ENCODE measurements at places on chromosomes 6 and 20.
A peak's percentile ranks its signal among the peaks of the same experiment; 100 is the strongest.

GRCh38 chr20:49948178-49948577, 12.0 kb downstream of the RNF114 start:
- DNase-seq, result no peak

DNA sequence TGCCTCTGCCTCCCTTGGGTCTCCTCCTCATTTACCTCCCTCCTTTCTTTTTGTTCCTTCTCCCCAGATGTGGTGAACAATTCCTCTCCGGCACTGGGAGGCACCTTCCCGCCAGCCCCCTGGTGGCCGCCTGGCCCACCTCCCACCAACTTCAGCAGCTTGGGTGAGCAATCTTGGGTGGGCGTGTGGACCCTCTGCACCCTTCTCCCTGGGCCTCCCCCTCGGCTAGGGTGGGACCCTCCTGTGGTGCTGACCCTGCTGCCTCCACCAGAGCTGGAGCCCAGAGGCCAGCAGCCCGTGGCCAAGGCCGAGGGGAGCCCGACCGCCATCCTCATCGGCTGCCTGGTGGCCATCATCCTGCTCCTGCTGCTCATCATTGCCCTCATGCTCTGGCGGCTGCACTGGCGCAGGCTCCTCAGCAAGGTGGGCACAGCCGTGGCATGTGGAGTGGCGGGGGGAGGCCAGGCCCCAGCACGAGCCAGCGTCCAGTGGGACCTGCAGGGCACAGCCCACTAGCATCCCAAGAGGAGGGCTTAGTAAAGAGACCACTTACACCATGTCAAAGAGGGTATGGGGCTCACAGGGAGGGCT, 8.8 kb downstream of the DDR1 start:
- DNase-seq, result no peak

- no peak for DNase-seq
Observed at GRCh38 chr20:25439328-25439727, 31.9 kb downstream of the GINS1 start.

DNA sequence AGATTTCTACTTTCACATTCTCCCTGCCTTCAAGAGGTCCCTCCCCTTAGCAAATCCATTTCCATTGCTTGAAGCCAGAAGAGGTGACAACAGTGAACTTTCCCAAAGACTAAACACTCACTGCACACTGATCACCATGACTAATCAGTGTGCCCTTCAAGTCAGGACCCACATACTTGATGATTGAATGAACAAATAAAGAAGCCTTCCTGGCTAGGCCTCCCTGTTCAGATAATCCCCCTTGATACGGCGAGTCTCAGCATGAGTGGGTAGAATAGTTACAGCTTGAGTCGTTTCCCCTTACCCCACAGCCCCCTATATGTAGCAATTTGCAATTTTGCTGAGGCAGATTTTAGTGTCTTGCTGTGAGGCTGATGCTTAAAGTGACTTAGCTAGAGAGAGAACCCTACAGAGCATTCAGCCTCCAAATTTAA, 102.2 kb downstream of the UNC5CL start:
- no peak for DNase-seq

DNA sequence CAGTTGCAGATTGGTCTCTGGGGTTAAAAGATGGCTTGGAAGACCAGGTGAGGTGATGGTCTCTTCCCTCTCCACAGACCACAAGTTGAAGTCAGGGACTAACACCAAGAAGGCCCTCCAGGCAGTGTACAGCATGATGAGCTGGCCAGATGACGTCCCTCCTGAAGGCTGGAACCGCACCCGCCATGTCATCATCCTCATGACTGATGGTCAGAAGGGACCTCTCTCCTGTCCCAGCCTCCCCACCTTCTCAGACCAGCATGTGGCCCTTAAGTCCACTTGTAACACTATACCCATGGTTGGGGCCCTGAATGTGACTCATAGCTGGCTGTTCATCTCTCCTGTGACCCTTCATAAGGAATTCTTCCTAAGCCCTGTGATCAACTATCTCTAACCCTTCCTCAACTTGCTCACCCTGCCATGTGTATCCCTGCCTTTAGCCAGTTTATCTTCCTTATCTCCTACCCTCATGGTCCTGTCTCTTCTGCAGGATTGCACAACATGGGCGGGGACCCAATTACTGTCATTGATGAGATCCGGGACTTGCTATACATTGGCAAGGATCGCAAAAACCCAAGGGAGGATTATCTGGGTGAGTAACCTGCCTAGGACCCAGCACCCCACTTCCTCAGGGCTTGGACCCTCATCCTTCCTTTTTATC, 3.0 kb downstream of the CFB start:
- DNase-seq, result no peak

DNA sequence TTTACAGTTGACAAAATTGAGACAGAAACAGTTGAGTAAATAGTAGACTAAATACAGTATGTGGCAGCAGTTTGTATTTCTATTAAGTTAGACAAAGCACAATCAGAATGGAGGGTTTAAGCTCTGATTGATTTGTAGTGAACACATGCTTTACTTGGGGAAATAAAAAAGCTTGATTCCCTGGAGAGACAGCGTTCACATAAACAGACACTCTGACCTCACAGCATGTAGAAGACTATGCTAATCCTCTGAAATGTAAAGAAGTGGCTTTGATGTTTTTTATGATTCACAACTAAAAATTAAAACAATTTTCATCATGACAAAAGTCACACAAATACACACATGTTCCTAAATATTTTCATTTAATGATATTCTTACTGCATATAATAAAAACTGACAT, 126.9 kb upstream of the FAM83B start:
- no peak for DNase-seq

- DNase-seq, result no peak
Observed at GRCh38 chr6:168557512-168557911, 116.5 kb downstream of the SMOC2 start.

DNA sequence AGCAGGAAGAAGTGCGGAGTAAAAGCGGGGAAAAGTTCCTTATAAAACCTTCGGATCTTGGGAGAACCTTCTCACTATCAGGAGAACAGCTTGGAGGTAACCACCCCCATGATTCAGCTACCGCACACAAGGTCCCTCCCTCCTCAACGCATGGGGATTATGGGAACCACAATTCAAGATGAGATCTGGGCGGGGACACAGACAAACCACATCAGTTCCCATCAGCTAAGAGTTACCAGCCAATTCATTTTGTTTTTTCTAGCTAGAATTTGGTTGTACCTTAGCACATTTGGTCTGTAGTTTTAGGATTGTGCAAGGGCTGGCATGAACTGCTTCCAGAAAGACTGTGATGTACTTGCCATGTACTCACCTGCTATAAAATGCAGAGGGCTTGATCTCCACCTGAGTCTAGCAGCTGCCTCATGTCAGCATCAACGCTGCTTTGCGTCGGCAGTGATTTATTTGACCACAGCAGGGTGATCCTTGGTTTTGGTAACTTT, 94.7 kb upstream of the SLC2A12 start:
- no peak for DNase-seq

DNA sequence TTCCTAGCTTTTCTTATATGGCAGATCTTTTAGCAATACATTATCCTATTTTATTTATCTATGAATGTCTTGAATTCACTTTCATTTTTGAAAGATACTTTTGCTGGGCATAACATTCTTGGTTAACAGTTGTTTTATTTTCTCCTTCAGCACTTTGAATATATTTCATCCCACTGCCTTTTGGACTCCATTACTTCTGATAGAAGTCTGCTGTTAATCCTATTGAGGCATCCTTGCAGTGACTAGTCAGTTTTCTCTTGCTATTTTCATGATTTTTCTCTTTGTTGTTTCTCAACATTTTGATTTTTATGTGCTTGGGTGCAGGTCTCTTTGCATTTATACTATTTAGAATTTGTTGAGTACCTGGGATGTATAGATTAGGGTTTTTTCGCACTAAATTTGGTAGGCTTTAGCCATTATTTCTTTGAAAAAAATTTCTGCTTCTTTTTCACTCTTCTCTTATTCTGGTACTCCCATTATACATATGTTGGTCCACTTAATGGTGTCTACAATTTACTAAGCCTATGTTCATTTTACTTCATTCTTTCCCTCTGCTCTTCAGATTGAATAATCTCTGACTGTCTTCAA, 53.2 kb downstream of the PHACTR3 start:
- DNase-seq, result no peak

DNA sequence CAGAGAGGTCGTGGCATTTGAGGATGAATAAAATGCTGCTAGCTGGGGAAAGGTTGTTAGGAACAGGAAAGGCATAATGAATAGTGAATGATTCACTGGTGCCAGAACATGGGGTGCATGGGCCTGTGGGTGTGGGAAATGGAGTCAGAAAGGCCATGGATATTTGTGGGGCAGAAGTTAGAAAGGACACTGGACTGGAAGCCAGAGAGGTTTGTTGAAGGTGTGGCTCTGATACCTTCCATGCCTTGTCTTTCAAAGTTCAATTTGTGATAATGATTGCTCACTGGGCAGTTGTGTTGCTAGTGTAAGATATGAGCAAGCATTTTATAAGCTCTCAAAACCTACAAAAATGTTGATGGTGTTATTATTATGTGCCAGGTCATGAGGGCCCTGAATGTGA, 32.7 kb downstream of the LRRC1 start:
- DNase-seq, result no peak

- no peak for DNase-seq
Observed at GRCh38 chr20:37449276-37449675, 71.8 kb upstream of the NNAT start.

DNA sequence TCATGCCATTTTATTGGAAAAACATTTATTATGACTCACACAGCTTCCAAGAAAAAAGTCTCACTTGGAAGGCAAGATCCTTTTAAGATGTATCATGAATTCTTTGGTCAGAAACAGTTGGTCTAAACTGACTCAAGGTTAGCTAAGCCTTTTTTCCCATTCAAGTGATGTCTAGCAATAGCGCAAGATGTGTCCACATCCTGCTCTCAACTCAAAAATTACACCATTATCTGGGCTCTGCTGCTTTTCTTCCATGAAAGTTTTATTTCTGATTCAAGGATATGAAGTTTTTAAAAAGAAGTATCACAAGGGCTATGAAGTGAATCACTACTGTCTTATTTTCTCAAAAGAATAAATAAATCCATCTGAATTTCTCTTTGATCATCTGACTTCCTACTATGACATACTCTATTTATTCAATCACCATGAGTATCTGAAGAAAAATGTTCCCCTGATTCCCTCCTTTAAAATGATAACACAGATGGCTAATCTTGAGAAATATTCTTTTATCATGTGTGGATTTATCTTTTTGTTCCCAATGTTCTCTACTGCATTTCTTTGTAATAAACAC, 139.2 kb downstream of the AHI1 start:
- no peak for DNase-seq

GRCh38 chr6:33588894-33589293, 8.8 kb upstream of the BAK1 start:
- no peak for DNase-seq

DNA sequence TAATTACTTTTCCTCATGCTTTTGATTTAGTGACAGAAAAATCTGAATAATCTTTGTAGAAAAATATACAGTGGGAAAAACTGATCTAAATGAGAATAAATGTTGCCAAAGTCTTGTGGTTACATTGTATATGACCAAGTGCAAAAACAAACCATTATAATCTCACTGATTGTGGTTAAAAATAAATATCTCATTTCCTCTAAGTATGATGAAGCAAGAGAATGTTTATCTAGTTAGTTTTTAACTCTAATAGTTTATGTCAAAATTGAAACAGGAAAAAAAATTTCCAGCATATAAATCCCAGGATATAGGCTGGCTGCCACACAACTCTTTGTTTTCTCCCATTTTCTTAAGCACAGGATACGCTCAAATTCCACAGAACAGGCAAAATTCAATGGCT, 392.7 kb upstream of the ID4 start:
- DNase-seq, result no peak

- DNase-seq, result no peak
Observed at GRCh38 chr6:13420269-13420668, 67.1 kb downstream of the GFOD1 start.

- peak; percentile 68 for DNase-seq
Observed at GRCh38 chr20:32333988-32334885, 23.9 kb upstream of the ASXL1 start.

GRCh38 chr20:15056246-15056645, 718.8 kb upstream of the FLRT3 start:
- DNase-seq, result no peak

GRCh38 chr6:29764422-29765196, 41.4 kb downstream of the HLA-F start:
- no peak for DNase-seq

GRCh38 chr6:111874025-111874415, 768 bp upstream of the FYN start:
- DNase-seq, result no peak

GRCh38 chr20:63697868-63698545, 1.6 kb downstream of the TNFRSF6B start:
- no peak for DNase-seq

DNA sequence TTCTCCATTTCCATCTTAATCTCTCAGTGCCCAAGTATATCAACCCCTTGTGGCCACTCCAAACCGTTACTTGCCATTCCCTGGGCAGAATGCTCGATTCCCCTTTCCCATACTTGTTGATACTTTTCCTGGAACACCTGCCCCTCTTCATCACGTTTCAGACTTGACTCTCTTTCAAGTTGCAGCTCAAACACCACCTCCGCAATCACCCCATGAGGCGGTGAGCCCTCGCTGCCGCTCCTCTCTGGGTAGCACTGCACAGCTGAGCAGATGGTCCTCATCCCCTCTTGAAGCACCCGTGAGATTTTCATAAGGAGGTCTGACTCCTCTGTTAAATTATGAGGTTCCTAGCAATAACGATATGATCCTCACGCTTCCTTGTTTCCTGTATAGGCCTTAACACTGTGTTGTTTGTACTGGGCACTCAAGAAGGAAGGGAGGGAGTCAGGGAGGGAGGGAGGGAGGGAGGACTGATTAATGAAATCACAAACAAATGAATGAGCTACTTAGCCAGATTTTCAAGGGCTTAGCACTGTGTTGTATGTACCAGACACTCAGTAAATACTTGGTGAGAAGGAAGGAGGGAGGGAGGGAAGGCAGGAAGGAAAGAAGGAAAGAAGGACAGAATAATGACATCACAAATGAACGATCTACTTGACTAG, 8.0 kb upstream of the UQCC2 start:
- DNase-seq, result no peak

GRCh38 chr6:18795726-18796125, 408.6 kb downstream of the RNF144B start:
- DNase-seq, result no peak

DNA sequence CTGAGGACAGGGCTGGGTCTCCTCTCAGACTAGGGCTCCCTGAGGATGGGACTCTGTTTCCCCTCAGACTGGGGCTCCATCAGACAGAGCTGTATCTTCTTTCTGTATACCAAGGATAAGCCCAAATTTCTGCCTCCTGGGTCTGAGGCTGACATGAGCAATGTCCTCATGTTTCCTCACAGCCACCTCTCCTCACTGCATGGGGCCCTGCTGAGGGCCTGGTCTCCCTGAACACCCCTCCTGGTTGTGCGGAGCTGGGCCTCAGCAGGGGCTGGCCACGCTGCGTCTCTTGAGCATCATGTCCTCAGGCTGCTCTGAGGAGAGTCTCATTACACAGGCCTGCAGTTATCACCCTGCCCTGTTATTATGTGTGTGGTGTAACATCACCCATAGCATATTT, 144.6 kb downstream of the LRFN2 start:
- no peak for DNase-seq

Data from T-helper 1 cell (primary cell).